Activated T-cell treated with anti-CD3 and anti-CD28 coated beads, Interleukin-2, amount 50 U/mL, for 72 hours (primary cell): ENCODE measurements at places on chromosomes 3 and 15. TPM values are rescaled to one million over a fixed set of nuclear protein-coding genes. Genes with fewer than 3 reads are reported as not detected.

DNA sequence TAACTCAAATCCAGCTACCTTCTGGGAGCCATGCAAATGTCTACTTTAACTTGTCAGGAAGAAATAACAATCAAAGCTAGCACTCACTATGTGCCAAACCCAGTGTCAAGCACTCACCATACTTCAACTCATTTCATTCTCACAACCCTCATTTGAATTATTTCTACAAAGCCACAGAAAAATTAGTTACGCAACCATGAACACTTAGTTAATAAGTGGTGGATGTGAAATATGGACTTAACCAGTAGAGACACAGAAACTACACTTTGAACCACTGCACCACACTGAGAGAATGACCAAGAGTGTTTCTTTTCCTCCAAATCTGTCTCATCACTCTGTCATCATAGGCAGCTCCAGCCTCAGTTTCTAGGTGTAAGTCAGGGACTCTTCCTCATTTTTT is 91.0 kb upstream of the MBNL1 start:
- no peak overlapping the region for H3K4me3 ChIP-seq
- no peaks in the 10 kb centered on the region for H3K36me3 ChIP-seq
- H3K27ac ChIP-seq, result no peak overlapping the region
- DNase-seq, result no peak

GRCh38 chr3:124451630-124452317 is 278.5 kb upstream of the UMPS start:
- H3K4me1 ChIP-seq, result no peaks in the 10 kb centered on the region
- H3K4me3 ChIP-seq, result no peak overlapping the region

GRCh38 chr3:45942051-45942825 is 1.0 kb upstream of the CXCR6 start:
- peaks cover 27% of the 10 kb centered on the region for H3K36me3 ChIP-seq
- peaks cover 36% of the 10 kb centered on the region for H3K27me3 ChIP-seq
- H3K4me3 ChIP-seq, result peak overlapping the region; percentile 63
- peak overlapping the region; percentile 98 for H3K27ac ChIP-seq

CYFIP1 gene
- 19.2 TPM for total RNA-seq

DNA sequence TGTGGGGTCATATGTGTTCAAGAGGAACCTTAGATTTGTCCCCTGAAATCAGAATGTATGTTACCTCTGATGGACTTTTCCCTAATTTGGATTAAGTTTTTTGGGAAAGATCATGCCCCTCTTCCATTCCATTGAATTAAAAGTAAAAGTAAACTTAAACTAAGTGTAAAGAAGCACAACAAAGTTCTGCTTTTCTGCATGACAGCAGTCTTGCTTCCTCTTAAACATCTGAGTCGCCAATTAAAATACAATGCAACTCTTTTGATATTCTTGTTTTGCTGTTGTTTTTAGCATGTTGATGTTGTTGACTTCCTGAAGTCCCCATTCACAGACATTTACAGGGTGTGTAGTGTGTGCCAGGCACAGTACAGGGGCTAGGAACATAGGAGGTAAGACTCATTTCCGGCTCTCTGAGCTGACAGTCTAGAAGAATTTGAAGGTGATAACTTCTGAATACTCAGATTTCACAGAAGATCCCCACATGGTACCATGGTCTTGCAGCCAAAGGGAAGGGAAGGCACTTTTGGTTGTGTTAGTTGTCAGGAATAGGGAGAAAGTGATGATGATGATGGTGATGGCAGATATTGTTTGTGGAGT is 45.0 kb downstream of the USP13 start:
- no peaks in the 10 kb centered on the region for H3K27me3 ChIP-seq
- H3K4me3 ChIP-seq, result no peak overlapping the region
- H3K36me3 ChIP-seq, result peaks cover 4% of the 10 kb centered on the region

TF gene
- total RNA-seq, result 1.7 TPM

TTC23 gene
- total RNA-seq, result 4.6 TPM
